ENCODE measurements at places on chromosomes 4 and X.

DNA sequence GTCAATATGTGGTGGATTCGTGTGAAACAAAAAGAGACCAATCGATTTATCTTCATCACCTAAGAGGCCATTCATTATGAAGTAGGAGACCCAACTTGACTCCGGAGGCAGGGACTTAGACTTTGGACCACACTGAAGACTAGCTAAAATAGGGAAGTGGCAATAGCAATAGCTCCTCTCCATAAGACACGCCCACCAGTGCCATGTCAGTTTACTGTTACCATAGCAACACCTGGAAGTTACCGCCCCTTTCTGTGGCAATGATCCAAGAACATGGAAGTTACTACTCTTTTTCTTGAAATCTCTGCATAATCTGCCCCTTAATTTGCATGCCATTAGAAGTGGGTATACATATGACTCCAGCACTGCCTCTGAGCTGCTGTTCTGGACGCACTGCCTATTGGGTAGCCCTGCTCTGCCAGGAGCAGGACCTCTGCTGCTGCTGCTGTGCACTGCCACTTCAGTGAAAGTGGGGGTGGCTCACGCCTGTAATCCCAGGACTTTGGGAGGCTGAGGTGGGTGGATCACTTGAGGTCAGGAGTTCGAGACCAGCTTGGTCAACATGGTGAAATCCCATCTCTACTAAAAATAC lies 163.2 kb downstream of the PRKX start:
- DNase-seq = peak; percentile 39

DNA sequence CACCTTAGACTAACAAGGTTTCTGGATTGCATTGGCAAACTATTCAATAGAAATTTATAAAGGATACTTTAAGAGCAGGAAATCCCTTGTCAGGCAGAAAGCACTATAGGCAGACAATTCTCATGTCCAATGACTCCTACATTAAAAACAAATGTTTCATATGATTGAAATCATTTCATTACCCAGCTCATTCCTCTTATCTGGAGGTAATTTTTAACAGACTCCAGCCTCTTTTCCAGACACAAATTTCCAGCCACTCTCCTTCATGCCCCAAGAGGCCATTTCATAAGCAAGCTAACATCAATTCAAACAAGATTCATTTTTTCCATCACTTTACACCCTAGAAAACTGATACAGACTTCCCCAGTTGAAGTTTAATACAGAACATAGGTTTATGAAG lies 495.1 kb upstream of the FRG1 start:
- DNase-seq = no peak

DNA sequence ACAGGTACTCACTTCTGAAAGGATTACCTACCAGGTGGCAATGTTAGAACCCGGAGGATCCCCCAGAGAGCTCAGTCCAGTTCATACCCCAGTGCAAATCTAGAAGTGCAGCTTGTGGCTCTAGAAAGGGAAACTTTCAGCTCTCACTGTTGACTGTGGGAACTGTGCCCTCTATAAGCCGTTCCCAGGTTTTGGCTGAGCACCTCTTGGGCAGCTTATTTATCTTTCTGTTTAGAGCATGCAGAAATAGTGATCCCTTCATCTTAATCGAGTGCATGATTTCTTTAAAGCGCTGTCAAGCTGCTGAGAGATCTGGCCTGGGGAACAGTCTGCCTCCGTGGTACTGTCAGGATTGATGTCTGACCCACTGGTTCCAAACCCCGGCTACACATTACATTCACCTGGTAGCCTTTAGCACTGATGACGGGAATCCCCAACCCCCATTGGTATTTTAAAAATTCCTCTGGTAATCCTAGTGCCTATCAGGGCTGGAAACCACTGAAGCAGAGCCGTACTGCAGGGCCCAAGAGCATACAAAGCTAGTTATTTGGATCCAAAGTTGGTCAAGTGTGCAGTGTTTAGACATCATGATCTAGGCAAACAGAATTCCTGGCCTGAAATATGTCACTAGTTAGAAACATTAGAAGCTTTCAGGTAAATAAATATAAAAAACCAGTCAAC lies 103.2 kb downstream of the KLHL8 start:
- no peak for DNase-seq

GRCh38 chrX:6384921-6385320 lies 150.0 kb downstream of the VCX3A start:
- DNase-seq = no peak

DNA sequence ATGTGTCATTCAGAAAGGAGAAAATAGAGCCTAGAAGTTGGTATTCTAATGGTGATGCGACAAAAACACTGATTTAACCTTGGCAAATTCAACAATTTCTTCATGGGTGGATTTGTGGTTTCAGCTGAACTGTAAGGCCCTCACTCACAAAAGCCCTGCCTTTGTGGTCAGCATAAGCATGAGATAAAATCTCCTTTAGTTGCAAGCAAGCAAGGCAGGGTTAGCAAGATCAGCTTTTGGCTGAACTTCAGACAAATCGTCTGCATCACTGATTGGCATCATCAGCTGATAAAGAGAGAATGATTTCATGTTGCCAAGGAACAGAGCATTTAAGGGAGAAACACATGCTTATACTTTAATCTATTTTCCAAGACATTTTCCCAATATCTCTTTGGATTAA lies 2582.2 kb downstream of the PCDH7 start:
- DNase-seq = peak; percentile 11

Data from ELR (cell line).